ENCODE measurements at places on chromosomes 3 and 15.
A peak's percentile ranks its signal among the peaks of the same experiment; 100 is the strongest.

DNA sequence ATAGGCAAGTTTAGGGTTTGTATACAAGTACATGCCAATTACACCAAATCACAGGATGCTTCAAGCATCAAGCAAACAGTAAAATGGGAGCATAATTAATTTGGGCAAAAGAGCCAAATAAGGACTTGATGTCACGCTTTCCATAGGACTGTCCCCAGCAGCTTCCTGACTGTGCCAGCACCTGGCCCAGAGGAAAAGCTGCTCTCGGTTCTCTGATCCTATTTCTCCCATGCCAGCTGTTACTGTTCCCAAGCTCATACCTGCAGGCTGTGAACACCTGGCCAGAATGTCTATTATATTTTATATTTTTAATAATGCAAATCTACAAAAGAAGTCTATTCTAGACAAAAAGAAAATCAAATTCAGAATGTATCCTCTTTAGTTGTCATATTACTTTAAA lies 12.2 kb downstream of the ZXDC start:
- DNase-seq = no peak

DNA sequence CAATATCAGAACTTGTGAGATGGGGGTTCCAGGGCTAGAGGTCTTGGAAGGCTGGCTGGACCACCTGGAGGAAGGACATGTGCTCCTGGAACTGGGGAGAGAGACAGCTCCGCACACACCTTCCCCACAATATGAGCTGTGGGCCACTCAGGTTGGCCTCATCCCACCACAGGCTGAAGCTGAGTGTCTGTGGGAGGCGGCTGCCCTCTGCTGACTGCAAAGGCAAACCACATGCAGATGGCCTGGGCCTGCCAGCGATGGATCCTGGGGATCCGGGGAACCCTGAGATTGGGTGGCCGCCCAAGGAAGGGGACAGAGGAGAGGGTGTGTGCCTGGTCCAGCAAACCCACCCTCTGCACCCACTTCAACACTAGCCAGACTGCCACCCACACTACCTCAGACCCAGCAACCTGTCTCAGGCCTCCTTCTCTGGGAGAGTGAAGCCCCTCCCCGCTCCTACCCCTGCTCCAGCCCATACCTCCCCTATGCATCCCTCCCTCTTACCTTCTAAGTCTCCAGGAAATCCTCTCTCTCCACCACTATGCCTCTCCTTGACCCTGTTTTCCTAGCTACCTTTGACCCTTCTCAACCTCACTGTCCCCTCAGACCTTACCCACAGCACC lies 44.8 kb downstream of the CYP11A1 start:
- DNase-seq = peak; percentile 71

GRCh38 chr3:139340784-139341183 lies 3.0 kb upstream of the MRPS22 start:
- DNase-seq = no peak

- DNase-seq = no peak
Measured at GRCh38 chr3:196991581-196992460, 23.2 kb upstream of the PIGZ start.

- no peak for DNase-seq
Measured at GRCh38 chr3:147421184-147421912, 12.2 kb downstream of the ZIC1 start.

DNA sequence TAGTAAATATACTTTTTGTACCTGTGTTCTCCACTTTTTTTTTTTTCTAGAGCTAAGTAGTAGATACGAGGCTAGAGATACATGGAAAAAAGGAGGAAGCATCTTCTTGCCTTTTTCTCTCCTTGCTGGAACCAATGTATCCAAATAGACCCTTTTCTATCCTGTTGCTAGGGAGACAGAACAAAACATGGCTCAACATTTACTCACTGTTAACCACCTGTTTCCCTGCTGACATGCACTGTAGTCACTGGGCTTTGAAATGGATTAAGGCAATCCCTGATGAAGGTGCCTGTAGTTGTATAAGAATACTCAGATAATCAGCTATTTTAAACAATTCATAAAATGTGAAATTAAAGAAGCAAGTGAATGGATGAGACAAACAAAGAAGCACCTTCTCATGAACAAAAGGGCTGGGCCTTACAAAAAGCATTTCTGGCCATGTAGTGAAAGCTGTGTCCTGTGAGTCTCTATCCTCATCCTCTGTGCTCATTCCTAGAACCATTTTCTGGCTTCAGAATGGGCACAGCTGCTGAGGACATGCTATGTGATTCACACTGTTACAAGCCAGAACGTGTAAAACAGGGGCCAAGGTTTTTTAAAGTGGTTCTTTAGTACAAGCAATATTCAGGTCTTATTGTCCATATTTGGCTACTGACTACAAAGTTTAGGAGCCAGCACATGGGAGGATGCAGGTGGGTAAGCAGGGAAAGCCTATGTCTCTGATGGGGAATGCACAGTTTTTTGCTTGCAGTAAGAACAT lies 100.4 kb upstream of the NDN start:
- no peak for DNase-seq

DNA sequence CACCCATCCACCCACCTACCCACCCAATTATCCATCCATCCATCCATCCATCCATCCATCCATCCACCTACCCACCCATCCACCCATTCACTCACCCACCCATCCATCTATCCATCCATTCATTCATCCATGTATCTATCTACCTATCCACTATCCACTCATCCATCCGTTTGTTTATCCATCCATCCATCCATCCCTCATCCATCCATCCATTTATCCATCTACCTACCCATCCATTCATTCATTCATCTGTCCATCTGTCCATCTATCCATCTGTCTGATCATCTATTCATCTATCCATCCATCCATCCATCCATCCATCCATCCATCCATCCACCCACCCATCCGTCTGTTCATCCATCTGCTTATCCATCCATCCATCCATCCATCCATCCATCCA lies 65.7 kb downstream of the FBLN2 start:
- no peak for DNase-seq

DNA sequence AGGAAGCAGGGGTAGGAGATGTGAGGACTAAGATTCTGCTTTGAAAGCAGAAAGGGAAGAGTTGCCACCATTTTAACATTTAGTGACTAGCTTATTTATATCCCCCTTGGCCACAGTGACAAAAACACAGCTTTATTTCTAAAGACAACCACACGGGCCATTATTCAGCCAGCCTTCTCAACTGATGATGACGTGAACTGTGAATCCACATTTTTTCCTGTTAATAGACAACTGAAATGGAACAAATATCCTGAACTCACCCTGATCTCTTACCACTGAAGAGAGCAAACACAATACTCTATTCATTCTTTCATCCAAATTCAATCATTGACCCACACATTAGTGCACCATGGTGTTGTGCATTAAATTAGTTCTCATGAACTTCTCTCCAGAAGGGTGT lies 145.1 kb downstream of the TNIK start:
- DNase-seq = no peak

DNA sequence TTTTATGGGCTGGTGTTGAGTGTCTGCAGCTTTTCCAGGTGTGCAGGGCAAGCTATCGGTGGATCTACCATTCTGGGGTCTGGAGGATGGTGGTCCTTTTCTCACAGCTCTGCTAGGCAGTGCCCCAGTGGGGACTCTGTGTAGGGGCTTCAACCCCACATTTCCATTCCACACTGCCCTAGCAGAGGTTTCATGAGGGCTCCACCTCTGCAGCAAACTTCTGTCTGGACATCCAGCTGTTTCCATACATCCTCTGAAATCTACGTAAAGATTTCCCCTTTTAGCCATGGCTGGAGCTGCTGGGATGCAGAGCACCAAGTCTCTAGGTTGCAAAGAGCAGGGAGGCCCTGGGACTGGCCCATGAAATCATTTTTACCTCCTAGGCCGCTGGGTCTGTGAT lies 11.6 kb downstream of the RFX7 start:
- DNase-seq = no peak
